ENCODE measurements at places on chromosomes 4 and X.

DNA sequence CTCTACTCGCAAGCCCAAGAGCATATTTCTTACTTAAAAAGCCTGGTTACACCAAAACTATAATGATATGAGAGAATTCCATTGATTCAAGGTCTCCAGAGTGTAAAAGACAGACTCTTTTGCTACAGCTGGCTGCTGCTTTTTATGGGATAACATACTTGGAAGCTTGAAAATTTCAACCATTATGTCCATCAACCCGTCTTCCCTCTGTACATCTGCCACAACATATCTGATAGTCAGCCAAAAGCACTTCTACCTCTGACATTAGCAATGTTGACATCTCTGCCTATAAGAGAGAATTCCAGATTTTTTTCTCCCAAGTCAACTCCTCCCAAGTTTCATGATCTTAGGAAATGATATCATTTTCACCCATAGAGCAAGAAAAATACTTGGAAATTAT lies 54.4 kb upstream of the IQCM start:
- DNase-seq = no peak

- no peak for DNase-seq
These were observed 371.1 kb upstream of the NR3C2 start for GRCh38 chr4:148813289-148813688.

DNA sequence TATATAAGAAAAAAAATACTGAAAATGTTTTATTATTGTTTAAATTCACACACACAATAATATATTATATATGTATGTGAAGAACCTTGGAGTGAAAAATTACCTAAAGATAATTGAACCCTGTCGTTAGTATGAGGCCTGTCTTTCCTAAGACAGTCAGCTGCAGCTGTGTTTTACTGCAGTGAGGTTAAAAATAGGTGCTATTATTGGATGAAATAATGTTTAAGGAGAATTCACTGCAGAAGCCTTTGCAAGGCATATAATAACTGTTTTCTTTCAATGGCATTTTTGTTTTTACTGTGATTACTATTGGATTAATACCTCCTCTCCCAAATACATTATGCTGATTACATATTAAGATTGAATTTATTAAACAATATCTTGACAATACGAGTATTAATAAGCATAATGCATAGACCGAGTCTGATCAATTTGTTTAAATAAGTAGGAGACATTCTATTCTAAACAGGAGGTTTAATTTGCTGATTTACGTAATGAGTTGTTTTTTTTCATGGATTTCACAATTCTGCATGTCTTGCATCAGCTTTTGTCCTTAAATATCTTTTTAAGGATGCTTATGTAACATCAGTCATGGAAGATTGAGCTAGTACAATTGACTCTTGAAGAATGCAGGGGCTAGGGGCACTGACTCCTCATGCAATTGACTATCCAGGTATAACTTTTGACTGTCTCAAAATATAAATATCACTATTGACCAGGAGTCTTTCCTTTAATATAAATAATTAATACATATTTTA lies 1181.1 kb upstream of the PCDH7 start:
- no peak for DNase-seq

- DNase-seq = no peak
These were observed 95.8 kb upstream of the EGFL6 start for GRCh38 chrX:13473442-13474163.

- DNase-seq = no peak
These were observed 4.2 kb downstream of the LETM1 start for GRCh38 chr4:1851575-1852410.

DNA sequence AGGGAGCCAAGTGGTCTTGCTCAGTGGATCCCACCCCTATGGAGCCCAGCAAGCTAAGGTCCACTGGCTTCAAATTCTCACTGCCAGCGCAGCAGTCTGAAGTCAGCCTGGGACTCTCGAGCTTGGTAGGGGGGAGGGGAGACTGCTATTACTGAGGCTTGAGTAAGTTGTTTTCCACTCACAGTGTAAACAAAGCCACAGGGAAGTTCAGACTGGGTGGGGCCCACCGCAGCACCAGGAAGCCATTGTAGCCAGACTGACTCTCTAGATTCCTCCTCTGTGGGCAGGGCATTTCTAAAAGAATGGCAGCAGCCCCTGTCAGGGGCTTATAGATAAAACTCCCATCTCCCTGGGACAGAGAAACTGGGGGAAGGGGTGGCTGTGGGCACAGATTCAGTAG lies 721.0 kb upstream of the NDST4 start:
- DNase-seq = no peak

- no peak for DNase-seq
These were observed 97.6 kb downstream of the RAB28 start for GRCh38 chr4:13386405-13387107.

DNA sequence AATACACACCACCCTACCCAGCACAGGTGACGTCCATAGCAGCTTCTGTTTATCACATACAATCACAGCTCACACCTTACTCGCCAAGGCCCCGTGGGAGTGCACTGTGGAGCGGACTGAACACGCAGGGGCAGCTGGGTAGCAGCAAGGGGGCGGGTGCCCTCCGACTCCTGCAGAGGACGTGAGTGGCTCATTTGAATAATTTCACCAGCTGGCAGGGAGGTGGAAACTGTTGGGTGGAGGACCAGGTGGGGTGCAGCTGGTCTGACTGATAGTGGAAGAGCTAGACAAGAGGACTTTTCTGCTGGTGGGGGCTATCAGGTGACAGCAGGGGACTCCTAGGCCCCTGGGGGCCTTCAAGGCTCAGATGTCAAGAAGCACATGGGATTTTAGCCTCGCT lies 16.3 kb downstream of the MAN2B2 start:
- DNase-seq = no peak

DNA sequence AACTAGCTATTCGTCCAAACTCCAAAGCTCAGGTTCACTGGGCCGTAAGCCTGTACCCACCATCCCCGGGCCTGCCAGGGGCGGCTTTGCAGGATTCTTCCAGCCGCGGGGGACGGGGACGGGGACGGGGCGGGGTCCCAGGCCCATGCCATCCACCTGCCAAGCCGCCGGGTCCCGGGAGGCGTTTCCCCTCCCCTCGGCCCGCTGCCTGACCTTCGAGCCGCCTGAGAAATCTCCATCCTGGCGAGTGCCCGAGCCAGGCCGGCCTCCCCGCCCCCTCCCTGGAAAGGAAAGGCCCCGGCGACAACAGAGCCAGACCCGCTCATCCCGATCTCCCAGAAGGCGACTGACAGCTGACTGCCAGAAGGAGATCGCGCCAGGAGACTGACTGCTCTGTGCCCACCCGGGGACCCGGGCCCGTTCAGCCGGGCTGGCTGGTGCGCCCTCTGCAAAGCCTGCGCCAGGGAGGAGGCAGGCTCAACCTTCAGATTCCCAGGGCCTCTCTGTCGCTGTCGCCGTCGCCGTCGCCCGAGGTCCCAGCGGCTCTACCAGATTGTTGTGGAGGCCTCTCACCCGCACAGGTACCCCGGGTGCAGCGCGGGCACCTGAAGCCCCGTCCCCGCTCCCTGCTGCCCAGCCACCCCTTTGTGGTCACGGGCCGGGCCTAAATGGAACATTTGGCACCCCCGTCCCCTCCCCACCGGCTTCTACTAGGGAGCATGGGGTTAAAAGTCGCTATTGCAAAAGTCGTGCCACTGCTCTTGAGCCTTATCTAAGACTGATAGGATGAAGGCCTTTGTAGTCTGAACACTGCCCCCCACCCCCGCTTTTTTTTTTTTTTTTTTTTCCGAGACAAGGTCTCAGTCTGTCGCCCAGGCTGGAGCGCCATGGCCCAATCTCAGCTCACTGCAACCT lies at the start of gene RGN:
Gene RGN (plus strand): TSS at position 315 of the 915 bp plus-strand sequence. CDS start 2,702 bp downstream, outside the sequence.
- DNase-seq = no peak

- DNase-seq = no peak
These were observed 192.5 kb downstream of the MAML3 start for GRCh38 chr4:139961344-139961946.

DNA sequence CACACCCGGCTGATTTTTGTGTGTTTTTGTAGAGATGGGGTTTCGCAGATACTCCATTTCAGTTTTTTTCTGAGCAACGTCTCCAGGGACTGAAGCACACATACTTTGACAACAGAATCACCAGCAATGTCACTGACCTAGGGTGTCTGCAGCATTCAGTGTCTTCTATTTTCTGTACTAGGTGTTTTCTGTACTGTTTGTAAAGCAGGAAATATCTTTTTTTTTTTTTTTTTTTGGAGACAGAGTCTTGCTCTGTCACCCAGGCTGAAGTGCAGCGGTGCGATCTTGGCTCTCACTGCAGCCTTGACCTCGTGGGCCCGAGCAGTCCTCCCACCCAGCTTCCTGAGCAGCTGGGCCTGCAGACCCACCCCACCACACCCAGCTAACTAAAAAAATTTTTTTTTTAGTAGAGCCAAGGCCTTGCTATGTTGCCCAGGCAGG lies 8.9 kb downstream of the ADD1 start:
- no peak for DNase-seq

DNA sequence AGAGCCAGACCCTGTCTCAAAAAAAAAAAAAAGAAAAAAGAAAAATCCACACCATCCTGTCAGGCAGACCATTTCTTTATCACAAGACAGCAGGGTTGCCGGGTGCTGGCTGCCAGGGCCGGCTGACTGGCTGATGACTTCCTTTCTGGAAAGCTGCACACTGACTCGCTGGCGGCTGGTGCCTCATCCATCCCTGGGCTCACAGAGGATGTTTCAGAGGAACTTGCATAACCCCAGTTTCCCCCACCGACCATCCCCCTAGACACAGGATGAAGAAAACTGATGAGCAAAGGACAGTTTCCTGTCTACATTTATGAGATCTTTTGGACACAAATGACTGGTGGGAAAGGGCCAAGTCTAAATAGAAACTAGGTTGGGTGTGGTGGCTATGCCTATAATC lies 14.1 kb downstream of the HPSE start:
- DNase-seq = peak; percentile 4

DNA sequence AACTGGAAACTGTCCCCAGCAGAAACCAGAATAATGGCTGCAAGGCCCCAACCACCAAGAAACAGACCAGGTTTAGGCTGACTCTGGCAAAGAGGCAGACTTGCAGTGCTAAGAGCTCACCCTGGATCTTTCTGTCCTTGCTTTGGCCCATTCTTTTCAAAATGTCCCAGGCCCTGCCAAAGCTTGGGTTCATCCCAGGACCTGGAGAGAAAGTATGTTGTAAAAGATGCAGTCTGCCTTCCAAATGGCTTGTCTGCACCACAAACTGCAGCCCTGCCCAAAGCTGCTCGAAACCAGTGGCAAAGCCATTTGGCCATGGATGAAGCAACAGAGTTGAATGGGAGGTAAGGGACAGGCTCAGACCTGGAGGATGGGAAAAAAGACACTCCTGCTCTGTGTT lies 38.0 kb upstream of the LNX1 start:
- DNase-seq = no peak

- DNase-seq = no peak
These were observed 79.9 kb downstream of the AASDH start for GRCh38 chr4:56307423-56307822.

DNA sequence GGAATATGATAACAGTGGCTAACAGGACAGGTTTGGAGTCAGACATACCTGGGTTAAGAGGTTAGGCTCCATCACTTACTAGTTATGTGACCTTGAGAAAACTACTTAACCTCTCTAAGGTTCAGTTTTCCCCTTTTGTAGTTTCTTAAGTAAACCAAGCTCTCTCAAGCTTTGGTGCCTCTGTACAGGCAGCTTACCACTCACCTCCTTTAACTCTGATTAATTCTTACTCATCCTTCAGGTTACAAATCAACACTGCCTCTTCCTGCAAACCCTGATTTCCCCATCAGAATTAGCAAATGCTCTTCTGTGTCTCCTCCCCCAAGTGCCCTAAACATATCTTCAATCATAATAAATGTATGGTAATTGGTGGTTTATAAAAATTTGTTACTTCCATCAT lies 3.5 kb upstream of the SERTM2 start:
- no peak for DNase-seq

DNA sequence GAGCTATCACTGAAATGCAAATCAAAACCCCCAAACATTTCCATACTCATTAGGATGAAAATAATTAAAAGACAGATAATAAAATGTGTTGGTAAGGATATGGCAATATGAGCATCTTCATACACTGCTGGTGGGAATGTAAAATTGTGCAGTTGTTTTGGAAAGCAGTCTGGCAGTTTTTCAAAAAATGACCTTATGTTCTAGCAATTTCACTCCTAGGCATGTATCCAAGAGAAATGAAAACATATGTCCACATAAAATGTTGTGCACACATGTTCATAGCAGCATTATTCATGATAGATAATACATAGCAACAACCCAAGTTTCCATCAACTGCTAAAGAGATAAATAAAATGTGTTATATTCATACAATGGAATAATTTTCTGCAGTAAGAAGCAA lies 14.8 kb upstream of the GPRASP2 start:
- DNase-seq = no peak

- DNase-seq = no peak
These were observed 70.1 kb upstream of the HPGD start for GRCh38 chr4:174592256-174592984.

DNA sequence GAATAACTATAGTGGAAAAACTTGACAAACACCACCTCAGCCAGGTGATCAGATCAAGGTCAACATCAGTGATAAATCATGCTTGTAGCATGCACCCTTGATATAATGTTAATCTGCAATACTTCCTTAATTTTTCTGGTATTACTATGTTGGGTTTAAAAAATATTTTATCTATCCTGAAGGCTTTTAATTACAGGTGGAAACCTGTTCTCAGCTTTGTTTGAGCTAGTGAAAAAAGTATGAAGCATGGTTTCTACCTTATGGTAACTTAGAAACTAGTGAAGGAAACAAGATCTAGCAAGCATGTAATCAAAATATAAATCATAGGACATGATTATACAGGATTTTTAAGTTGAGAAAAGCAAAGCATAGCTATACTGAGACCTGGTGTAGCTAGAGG lies 26.6 kb downstream of the MAOA start:
- DNase-seq = no peak

GRCh38 chr4:2427383-2428334 lies 8.9 kb downstream of the CFAP99 start:
- DNase-seq = no peak

GRCh38 chr4:112075129-112075753 lies 70.0 kb upstream of the FAM241A start:
- DNase-seq = no peak

GRCh38 chr4:101294597-101294996 lies 52.7 kb downstream of the PPP3CA start:
- no peak for DNase-seq

DNA sequence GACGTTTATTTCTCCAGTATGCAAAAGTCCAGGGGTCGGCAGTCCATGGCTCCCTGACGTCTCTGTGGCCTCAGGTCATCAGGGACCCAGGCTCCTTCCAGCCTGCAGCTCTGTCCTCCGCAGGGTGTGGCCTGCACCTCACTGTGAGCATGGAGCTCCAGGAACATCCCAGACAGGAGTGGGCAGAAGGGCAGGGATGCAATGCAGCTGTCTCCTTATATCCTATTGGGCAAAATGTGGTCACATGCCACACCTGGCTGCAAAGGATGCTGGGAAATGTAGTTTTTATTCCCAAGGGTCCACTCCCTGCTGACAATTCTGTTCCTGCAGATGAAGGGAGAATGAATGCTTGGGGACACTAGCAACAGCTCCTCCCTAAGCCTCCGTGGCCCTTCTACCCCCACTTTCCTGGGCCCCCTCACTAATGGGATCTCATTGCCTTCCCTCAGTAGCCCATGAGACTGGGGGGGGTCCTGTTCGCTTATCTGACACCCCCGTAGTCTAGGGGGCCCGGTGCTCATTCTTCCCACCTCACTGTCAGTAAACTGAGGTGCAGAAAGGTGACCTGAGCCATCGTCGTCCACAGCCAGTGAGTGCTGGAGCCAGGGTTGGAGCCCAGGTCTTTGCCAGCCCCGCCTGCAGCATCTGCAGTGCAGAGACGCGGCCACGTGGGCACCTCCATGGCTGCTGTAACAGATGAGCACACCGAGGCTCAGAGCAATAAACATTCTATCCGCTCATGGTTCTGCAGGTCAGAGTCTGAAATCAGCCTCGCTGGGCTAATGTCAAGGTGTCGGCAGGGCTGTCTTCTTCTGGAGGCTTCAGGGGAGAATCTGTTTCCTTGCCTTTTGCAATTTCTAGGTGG lies 5.9 kb upstream of the GRPEL1 start:
- no peak for DNase-seq
